IPS-NIHi11 (cell line): ENCODE measurements at places on chromosomes 3 and 15.

- DNase-seq: peak; percentile 92
Measured at GRCh38 chr15:73964736-73965093, 27.4 kb downstream of the STOML1 start.

GRCh38 chr3:134675726-134676256, 25.0 kb upstream of the KY start:
- no peak for DNase-seq

DNA sequence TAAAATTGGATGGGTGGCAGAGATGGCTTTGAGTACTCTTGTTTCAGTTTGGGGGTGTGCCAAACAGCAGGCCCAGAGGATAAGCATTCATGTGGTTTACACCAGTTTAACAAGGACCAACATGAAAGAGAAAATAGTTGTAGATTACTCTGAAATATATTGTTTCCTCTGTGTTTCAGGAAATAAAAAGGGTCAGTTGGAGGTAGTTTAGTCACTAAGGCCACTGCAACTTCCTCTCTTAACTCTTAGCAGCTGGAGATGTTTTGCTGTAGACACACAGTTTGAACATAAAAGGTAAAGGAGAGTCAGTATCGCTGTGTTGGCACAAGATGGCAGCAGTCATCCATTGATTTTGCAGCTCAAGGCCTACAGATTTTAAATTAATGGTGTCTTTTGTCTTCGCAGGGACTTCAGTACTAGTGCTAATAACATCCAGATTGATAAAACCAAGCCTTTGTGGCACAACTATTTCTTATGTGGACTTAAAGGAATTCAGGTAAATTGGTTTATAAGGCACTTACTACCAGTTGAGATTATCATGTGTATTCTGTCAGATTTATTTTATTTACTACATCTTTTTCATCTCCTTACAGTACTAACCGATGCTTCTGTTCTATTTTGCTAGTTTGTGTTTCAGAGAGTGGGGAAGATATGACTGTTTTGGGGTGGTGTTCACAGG, 65.5 kb downstream of the GALK2 start:
- DNase-seq: peak; percentile 55

- peak; percentile 32 for DNase-seq
Measured at GRCh38 chr3:56125358-56126005, 342.8 kb downstream of the ERC2 start.

DNA sequence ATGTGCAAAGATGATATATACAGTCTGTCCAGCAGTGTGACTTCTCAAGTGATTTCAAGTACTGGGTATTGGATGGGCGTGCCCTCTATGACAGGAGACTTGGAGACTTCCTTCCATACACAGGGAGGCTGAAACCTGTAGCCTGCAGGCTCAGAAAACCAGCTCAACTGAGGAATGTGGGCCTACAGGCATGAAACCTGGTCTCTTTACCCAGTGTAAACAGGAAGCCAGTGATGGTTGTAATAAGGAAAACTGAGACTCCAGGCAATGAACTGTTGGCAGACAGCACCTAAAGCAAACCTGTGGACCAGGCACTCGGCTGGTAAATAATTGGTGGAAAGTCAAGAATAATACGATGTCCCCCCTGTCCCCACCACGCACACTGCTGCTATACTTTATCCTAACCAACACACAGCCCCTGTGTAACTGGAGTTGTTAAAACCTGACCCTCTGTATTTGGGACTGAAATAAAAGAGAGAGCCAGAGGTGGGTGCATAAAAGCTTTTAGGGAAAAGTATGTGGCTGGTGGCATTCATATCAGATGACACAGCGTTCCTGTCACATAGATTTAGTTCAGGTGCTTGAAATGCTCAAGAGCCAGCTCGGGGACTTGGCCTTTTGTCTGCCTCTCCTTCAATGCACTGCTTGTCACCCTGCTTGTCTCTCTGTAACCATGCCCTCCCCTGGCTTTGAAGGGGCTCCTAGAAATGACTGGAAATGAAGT, 144.7 kb downstream of the TPRG1 start:
- peak; percentile 44 for DNase-seq

DNA sequence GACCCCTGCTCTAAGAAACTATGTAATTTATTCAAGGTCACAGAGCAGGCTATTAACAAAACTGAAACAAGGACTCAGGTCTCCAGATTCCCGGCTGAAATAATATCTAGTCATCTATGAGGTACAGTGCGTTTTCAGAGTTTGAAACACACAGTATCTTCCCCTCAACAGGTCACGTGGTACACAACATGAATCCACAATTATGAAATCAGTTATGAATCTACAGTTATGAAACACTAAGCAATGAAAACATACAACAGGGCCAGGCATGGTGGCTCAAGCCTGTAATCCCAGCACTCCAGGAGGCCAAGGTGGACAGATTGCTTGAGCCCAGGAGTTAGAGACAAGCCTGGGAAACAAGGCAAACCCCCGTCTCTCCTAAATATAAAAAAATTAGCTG, 72.7 kb downstream of the FSIP1 start:
- no peak for DNase-seq

GRCh38 chr15:68085052-68085451, 30.9 kb downstream of the PIAS1 start:
- no peak for DNase-seq

DNA sequence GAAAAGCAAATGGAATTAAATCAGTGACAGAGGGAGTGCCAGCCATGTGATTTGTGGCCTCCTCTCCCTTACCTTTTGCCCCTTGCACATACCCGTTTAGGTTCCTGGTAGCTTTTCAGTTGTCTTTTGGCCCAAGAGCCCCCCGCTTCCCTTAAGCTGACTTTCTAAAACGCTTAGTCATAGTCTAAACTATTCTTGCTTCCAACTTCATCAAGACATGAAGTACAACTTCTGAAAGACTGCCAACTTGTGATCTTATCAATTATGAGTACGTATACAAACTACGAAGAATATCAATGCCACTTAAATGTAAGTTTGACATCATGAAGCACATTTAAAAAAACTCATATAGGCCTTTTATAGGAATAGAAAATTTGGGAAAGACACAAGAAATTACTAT, 61.9 kb downstream of the EIF3J start:
- DNase-seq: no peak

DNA sequence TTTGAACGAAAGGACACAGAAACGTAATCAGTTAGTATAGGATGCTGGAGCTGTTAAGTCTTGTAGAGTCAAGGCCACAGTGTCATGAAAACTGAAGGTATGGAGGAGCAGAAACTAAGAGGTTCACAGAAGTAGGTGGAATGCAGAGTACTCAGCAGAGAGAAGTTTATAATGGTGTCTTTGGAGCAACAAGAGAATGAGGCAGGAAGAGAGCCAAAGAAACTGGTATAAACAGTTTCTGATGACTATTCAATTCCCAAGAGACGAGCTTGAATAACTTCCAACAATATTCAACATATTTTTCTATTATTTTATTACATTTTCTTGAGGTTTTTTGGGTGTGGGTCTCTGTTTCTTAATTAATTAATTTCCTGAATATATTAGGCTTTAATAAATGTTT, 29.6 kb downstream of the GALK2 start:
- DNase-seq: no peak

DNA sequence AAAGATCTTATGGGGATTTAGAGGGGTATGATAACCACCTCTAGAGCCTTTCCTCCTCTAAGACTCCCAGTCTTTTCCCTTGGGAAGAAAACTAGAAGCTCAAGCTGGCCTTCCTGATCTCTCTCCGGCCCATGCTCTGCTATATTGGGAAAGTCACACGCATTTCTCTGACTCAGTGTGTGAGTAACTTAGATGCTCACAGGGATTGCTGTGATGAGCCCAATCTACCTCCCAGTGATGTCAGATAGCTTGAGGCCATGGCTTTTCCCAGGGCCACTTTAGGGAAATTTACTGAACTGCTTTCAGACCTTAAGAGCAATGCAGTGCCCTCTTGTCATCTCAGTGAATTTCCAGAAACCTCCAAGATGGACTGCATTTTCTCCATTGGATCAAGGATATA, 8.6 kb upstream of the ST8SIA2 start:
- DNase-seq: no peak

DNA sequence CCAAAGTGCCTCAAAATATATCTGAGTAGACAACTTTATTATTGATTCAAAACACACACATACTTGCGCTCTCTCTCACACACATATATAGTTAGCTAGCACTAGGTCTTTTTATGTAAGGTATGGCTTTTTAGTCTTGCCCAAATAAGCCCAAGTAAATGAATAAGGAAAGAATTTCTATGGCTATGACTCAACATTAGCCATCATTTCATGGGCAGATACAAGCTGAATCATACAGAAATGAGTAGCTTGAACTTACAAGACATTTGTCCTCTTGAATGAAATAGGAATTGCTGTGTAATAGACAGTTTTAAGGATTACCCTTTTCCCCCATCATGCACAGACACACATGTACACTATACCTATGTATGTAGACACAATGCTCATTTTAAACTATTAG, 4.9 kb downstream of the CADPS start:
- DNase-seq: no peak

DNA sequence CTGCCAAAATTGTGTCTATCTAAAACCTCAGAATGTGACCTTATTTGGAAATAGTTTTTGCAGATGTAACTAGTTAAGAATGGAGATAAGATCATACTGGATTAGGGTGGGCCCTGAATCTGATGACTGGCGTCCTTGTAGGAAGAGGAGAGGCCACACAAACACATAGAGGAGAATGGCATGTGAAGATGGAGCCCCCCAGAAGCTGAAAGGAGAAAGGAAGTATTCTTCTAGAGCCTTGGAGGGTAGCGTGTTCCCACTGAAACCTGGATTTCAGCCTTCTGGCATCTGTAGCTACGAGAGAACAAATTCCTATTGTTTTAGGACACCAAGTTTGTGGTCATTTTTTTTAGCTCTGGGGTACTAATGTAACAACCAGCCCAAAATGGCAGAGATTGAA, 423.0 kb upstream of the TPM1 start:
- DNase-seq: no peak

GRCh38 chr3:25849641-25850385, 59.9 kb downstream of the OXSM start:
- peak; percentile 11 for DNase-seq

DNA sequence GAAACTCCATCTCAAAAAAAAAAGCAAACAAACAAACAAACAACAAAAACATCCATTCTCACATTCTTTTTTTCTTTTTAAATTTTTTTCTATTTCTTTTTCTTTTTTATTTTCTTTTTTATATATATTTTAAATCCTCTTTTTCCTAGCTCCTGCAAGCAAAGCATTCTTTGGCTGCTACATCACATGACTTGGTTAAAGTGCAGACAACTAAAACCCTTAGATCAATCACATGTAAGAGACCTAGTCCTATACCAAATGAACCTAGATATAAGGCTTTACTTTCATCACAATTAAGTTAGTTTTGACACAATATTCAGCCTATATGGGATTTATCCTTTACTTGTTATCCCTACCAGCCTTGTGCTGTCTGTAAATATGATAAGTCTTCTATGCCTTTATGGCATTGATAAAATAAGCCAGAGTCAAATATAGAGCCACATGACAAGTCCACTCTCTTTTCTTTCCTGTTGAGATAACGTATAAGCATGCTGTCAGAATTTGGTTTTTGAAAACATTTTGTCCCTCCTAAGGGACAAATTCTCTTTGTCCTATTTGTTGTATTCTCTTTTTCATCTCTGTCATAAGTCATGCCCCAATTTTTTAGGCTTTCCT, 11.3 kb downstream of the UBR1 start:
- DNase-seq: no peak

DNA sequence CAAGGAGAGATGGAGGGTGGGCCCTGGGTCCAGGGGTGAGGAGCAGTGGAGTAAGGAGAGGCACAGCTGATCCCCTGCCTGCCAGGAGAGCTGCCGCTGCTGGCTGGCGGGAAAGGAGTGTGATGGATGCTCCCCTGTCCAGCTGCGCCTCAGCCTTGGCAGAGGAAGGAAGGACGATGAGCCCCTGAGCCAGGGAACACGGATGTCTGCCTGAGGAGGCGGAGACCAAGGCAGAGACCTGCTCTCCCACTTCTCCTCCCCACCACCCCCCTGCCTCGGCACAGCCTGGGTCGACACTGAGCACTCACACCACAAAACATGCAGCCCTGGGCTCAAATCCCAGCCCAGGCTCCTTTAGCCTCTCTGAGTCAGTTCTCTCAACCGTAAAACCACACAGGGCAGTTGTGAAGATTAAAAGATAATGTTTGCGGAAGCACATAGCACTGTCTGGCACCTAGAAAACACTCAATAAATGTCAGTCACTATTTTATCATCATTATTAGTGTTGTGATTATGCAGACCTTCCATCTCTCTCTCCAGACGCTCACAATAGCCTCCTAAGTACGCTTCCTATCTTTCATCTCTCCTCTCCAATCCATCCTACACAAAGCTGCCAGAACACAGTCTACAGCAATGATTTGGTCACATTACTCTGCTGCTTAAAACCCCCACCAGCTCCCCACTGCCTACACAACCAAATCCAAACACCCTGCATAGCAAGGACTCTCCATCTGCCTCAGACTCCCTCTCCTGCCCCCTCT, 52.2 kb downstream of the SEMA5B start:
- DNase-seq: peak; percentile 60

DNA sequence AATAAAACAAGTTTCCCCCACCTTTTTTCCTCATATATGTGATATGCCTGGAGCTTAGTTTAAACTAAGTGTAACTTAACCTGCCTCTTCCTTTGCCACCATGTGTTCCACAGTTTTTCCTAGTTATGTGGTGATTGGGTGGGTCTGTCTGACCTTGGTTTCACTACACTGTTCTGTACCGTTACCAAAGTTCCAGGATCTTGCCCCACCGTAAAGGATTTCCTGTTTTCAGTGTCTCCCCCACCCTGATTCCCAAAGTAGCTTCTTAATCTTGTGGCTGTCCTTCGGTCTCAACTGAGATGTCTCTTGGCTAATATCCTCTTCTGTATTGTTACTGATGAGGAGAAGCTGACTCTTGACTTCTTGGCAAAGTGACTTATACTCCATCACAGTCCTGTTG, 6.4 kb upstream of the MGA start:
- no peak for DNase-seq

DNA sequence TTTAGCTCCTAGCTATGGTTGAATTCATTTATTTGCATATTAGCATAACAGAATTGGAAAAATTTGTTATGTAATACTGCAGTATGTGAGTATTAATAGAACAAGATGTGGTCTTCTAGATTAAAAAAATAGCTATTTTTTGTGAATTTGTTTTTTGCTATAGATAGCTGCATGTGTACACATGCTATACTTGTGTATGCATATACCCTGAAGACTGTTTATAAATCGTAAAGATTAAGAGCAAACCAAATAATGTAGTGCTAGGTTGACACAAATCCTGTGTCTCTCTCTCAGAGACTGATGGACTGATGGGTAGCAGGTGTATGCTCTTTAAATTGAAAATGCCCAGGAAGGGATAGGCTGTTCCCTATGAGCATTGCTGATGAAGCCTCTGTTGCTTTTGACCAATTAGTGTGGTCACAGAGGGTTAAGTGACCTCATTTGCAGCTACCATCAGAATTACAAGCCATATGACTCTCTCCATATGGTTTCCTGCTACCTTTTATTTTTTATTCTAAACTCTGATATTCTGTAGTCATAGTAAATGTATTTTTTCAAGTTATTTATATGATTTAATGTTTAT, 9.0 kb downstream of the PLCL2 start:
- DNase-seq: no peak
